ENCODE measurements at places on chromosomes 2 and 18.

DNA sequence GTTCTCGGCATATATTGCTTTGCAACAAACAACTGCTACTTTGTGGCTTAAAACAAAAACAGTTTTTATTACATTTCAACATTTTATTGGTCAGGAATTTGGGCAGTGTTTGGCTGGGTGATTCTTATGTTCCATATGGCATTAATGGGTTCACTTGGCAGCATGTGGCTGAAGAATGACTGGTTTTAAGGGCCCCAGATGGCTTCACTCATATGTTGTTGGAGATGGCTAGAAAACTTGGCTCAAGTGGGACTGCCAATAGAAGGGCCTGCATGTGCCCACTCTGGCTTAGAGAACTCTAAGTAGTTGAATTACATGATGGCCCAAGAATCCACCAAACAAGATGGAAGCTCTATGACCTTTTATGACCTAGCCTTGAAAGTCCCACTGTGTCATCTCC lies 86.1 kb downstream of the FASTKD2 start:
- DNase-seq, result no peak

DNA sequence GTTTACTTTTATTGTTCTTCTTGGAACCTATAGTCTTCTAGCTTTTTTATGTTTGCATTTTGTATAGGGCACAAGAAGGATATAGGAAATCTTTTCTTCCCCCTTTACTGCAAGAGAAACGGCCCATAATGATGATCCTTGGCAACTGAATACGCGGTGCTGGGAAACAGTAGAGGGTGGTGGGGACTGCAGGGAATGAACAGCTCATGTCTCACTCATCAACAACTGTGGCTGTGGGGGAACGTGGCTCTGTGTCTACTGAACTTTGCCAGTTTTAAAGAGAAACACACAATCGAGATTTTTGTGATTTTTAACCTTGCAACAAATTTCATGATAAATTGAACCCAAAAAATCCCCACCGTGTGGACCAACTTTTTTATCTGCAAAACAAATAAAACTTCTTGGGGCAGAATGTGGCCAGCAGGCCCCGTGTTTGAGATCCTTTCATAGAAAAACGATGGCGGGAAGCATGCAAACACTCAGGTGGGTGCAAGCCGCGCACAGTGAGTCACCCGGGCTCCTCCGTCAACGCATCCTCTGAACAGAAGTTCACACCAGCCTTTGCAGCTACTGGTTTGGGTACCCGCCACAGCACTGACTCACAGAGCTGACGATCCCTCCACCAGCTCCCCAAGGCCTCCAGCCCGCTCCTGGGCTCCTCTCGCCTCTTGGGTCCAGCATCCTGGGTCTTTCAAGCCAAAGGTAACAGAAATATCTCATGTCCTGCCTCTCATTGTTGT lies 149.3 kb downstream of the COL6A3 start:
- DNase-seq, result no peak

DNA sequence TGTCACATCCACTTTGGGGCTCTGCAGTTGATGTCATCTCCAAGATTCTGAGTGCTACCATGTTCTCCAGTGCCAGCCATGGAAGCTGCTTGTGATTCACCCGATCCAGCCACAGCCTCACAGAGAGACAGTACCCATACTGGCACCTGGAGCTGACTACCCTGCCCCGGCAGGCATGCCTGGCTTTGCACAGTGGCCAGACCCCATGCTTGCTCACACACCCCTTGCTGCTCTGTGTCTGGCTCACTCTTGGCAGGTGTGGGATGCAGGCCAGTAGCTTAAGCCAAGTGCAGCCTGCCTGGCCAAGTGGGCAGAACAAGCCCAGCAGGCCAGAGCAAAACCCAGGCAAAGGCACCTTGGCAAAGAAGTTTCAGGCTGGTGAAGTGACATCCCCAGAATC lies 828.4 kb upstream of the VRK2 start:
- no peak for DNase-seq

GRCh38 chr2:86623043-86623493 lies 597 bp downstream of the RNF103 start:
- no peak for DNase-seq

- DNase-seq, result no peak
These were observed 84.0 kb downstream of the RND3 start for GRCh38 chr2:150403457-150403856.

- no peak for DNase-seq
These were observed 28.9 kb upstream of the HDAC4 start for GRCh38 chr2:239429473-239430350.

DNA sequence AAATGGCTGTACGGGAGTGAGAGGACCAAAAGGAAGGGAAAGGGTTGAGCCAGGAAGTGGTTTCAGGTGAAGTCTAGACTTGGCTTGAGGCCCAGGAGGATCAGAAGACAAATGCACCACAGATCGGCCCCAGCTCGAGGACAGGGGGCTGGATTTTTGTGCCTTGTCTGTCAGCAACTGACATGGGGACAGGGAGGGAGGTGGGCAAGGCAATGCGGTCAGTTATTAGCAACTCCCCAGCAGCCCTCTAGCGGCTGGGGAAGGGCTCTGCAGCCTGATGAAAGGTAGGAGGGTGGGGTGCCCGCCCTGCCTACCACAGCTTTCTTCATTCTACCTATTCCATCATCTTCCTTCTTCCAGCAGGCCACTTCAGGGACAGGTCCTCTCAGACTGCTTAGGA lies 50.0 kb downstream of the CPO start:
- DNase-seq, result peak; percentile 54

GRCh38 chr2:140842110-140842509 lies 1288.7 kb downstream of the LRP1B start:
- no peak for DNase-seq

DNA sequence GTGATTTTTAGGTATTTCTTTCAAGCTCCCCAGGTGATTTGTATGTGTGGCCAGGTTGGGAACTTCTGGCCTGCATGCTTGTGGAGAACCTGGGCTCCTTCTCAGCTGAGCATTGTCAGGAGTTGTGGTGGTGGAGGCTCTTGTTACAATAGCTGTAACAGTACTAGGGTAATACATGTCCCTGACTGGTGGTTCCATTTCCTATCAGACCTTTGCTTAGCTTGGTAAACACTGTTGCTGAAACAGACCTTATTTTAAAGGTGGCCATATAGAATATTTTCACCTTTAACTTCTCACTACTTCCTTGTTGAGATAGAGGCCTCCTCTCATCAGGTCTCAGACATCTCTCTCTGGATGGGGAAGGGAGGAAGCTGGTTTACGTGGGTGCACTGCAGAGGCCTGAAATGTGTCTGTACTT lies 79.2 kb downstream of the SETBP1 start:
- DNase-seq, result no peak

DNA sequence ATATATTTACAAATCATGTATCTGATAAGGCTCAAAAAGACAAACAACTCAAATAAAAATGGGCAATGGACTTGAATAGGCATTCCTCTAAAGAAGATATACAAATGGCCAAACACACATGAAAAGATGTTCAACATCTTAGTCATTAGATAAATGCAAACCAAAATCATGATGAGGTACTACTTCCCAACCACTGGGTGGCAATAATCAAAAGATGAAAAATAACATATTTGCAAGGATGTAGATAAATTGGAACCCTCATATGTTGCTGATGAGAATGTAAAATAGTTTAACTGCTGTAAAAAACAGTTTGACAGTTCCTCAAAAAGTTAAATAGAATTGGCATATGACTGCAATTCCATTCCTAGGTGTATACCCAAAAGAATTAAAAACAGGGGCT lies 132.3 kb downstream of the TTC32 start:
- peak; percentile 13 for DNase-seq

GRCh38 chr2:7432436-7432835 lies 515.2 kb downstream of the RNF144A start:
- DNase-seq, result peak; percentile 11

- DNase-seq, result no peak
These were observed 63.9 kb downstream of the LRRFIP1 start for GRCh38 chr2:237691029-237691907.

GRCh38 chr18:8688216-8688800 lies 17.0 kb upstream of the MTCL1 start:
- DNase-seq, result no peak

GRCh38 chr18:38221476-38222100 lies 656.0 kb upstream of the CELF4 start:
- DNase-seq, result no peak

- DNase-seq, result no peak
These were observed 27.6 kb downstream of the FEZ2 start for GRCh38 chr2:36570416-36570815.

DNA sequence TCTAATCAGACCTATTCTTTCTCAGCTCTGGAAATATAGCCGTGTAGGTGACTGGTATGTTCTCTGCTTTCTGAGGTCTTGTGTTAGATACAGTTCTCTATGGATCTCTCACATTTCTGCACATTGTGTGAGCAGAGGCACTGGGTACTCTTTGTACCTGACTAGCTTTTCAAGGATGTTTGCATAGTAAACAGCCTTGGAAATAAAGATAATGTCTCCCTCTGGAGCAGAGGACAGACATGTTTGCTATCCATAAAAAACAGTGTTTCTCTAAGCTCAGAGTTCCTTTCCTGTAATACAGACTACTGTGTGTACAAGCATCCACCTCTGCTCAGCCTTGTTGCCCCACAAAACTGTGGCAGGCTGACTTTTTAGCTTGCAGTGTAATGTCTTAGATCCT lies 279.2 kb downstream of the CTNNA2 start:
- DNase-seq, result no peak

GRCh38 chr2:214737188-214737587 lies 72.3 kb downstream of the BARD1 start:
- no peak for DNase-seq

- no peak for DNase-seq
These were observed 155.1 kb upstream of the TCF4 start for GRCh38 chr18:55743133-55743532.

GRCh38 chr18:32698153-32698552 lies 74.7 kb downstream of the KLHL14 start:
- DNase-seq, result no peak

DNA sequence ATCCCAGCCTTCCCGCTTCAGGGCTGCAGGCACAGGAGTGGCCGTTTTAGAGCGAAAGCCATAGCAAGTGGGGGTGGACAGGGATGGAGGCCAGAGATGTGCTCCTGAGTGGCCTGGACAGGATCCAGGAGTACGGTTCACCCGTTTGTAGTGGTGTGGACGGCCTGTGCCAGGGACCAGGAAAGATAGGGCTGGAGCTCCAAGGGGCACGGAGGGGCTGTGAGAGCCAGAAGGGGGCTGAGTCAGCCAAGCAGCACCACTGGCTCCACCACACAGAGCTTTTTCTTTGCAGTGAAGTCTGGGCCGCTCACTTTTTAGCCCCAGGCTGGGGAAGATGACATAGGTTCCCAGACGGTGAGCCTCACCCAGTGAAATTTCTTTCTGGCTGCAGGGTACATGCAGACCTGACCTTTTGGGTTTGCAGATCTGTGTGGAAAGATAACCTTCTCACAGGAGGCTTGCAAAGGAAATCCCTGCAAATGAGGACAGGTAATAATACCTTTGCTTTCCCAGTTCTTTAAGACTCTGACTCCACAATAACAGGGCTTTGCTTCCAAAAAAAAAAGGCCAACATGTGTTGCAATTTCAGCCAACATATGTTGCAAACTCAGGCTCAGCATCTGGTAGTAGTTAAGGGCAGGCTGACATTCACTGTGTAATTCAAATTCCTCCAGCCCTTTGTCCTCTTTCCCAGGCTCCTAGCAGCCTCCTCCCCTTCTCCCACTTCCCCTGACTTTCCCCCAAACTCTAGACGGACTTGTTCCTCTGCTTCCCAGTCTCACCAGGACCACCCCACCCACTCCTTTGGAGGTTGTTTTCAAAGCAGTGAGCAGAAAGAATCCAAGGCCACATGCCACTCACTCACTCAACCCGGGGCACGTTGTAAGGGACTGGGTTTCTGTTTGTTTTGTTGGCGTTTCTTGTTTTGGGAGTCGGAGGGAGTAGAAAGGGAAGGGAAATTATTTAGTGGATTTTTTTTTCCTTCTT lies 20.3 kb upstream of the LAPTM4A start:
- no peak for DNase-seq

DNA sequence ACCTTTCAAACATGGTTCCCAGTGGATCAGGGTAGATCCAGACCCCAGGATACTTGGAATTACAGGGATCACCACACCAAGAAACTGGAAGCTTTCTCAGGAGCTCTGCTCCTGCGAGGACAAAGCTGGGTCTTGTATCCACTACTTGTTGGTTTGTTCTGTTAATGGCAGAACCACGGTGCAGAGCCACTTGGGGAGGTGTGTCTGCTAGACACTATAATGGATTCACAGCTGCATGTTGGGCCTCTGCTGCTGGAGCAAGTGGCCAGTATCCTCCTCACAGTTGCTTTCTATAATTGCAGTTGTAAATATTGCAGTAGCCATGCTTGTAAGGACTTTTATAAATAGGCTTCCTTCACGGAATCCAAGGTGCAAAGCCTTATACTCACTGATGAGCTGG lies 12.9 kb downstream of the FOSL2 start:
- no peak for DNase-seq

- DNase-seq, result no peak
These were observed 25.4 kb downstream of the VPS54 start for GRCh38 chr2:63993871-63994270.

DNA sequence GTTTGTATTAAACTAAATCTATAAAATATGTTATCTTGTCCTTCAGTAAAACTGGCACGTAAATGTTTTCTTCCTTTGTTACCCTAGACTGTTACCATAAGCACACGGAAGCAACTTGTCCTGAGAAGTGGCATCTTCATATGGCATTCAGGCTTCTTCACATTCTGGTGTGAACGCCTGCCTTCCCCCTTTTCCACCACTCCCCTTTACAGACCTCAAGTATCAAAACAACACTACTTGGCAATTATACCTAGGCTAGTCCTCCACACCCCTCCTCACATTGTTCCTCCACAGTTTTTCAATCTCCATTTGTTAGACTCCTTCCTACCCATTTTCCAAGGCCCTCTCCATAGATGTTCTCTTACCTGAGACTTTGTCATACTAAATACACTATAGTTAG lies 2.9 kb downstream of the MEX3C start:
- peak; percentile 16 for DNase-seq

DNA sequence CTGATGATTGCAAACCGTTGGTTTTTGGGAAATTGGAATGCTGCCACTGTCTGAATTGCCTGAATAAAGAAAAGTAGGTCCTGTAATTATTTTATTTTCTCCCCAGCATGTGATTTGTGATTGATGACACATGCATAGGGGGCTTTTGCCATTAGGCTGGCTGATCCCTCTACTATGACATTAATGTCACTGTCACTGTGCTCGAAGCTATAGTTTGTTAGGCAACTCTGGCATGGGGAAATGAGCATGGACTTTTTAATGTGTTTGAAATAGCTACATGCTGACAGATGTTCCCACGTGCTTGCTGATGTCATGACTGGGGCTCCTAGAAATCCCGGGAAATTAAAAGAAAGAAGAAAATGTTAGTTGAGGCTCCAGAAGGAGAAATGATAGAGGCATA lies 99.1 kb downstream of the HRH4 start:
- no peak for DNase-seq

- peak; percentile 28 for DNase-seq
These were observed at the start of gene FAM124B for GRCh38 chr2:224401641-224402342. TSS of gene FAM124B (minus strand) at chr2:224402107. CDS start at chr2:224401768, 339 bp downstream.

DNA sequence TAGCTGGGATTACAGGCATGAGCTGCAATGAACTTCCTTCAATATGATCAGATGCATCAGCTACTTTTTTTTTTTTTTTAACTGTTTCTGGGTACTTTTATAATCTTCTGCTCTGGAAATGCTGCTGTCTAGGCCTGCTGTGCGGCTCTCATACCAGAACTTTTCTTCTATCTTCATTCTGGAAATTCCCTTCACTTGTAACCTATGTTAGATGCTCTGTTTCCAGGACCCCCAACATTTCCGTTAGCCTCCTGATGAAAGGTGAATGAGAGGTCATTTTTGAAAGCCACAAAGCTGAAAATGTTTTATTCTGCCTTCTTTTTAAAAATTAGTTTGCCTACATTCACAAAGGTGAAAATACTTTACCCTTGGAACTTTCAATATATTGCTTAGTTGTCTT lies 8.6 kb downstream of the AGFG1 start:
- DNase-seq, result no peak

GRCh38 chr2:38690499-38691420 lies 24.8 kb downstream of the GALM start:
- peak; percentile 25 for DNase-seq
